ENCODE measurements at places on chromosomes 12 and 14.

GRCh38 chr12:51531284-51531977, 59.6 kb upstream of the SCN8A start:
- no peak for DNase-seq

GRCh38 chr14:98858158-98858557, 413.8 kb downstream of the BCL11B start:
- DNase-seq = no peak

DNA sequence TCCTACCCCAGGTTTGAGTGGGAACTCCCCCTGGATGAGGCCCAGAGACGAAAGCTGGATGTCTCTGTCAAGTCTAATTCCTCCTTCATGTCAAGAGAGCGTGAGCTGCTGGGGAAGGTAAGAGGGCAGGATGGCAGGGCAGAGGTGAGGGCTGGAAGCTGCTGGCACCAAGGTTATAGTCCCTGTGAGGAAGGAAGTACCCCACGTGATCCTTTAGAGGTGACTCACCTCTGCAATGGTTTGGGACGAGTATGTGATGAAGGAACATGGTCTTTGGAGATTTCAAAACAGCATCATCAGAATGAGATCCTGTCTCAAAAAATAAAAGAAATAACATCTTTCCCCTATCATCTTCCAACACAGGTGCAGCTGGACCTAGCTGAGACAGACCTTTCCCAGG, 9.2 kb upstream of the MYL6B start:
- no peak for DNase-seq

DNA sequence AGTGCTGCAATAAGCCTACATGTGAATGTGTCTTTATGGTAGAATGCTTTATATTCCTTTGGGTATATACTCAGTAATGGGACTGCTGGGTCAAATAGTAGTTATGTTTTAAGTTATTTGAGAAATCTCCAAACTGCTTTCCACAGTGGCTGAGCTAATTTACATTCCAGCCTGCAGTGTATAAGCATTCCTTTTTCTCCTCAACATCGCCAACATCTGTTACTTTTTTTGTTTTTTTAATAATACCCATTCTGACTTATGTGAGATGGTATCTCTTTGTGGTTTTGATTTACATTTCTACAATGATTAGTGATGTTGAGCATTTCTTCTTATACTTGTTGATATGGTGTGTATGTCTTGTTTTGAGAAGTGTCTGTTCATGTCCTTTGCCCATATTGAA, 1186.2 kb downstream of the BCL11B start:
- DNase-seq = no peak

- DNase-seq = no peak
Observed at GRCh38 chr14:76313303-76313702, 62.6 kb upstream of the ESRRB start.

DNA sequence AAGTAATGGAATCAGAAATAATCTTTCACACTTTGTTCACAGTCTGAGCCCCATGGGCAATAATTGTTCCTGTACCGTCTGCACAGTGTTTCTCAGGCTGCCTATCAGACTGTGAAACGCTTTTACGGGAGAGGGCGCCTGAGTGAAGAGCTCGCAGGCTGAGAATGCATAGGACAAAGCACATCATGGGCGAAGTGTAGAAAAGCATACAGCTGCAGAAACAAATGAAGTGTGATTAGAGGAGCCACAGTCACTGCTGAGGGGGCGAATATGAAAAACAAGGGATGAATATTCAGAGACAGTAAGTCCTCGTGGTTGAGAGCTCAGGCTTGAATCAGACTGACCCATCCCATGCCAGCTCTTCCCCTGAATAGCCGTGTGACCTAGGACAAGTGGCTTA, 438.4 kb upstream of the DCN start:
- peak; percentile 7 for DNase-seq

- DNase-seq = no peak
Observed at GRCh38 chr12:62698701-62699101, 232.1 kb downstream of the MON2 start.

GRCh38 chr12:121805171-121806008, 1.6 kb downstream of the SETD1B start:
- DNase-seq = no peak

DNA sequence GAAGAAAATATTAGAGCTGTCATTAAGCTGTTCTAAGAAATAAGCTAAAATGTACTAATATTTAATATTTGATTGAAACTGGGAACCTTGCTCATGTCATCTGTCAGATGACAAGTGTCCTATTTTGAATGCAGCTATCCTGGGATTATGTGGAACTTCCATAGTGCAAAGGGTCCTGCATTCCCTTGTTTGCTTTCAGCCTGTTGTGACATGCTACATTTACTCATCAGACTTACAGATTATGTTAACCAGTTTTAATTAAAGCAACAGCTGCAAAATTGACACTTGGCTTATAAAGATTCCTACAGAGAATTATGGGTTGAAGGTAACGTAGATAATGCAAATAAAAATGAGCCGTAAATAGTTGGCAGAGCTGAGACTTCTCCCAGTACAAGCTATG, 458.4 kb upstream of the RGS6 start:
- DNase-seq = no peak

DNA sequence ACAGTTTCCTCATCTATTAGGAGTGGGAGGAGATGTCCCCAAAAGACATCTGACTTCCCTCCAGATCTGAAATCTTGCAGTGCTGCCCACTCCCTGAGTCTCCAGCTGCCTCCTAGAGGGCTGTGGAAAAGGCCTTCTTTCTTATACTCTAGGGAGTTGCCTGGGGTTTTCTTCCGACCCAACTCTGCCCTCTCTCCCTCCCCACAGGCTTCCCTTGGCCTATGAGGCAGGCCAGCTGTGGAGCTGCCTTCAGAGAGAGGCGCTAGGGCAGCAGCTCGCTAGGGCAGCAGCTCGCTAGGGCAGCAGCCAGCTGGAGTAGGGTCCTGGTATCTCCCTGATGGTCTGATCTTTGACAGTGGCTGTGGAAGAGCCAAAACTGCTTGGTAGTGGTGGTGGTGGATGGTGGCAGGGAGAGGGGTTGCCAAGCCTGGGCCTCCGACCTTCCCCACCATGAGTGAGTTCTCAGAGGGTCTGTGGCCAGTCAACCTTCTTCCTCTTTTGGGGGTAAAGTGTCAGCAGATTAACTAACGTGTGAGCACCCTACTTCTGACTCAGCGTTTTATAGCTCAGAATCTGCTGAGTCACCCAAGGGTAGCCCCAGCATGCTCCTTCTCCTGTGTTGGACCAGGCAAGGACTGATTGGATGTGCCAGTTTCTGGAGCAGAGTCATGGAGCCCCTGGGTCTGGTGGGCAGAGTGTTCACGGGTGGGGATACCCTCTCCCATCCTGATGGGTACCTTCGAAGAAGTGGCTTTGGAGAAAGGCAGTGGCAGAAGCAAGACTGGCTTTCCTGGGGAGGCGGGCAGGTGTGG, 2.3 kb downstream of the SLC48A1 start:
- no peak for DNase-seq

GRCh38 chr12:110266980-110267620, 13.9 kb upstream of the ATP2A2 start:
- DNase-seq = peak; percentile 46

GRCh38 chr12:101485021-101485420, 9.9 kb downstream of the SPIC start:
- no peak for DNase-seq

GRCh38 chr12:2013527-2014223, 9.4 kb upstream of the DCP1B start:
- DNase-seq = peak; percentile 8

Data from NCI-H1092 (cell line).